ENCODE measurements at places on chromosomes 3 and 15.

GRCh38 chr3:172192830-172193415 lies 153.5 kb downstream of the FNDC3B start:
- no peak for DNase-seq

GRCh38 chr3:18443665-18444594 lies 18.8 kb upstream of the SATB1 start:
- DNase-seq, result peak; percentile 1

DNA sequence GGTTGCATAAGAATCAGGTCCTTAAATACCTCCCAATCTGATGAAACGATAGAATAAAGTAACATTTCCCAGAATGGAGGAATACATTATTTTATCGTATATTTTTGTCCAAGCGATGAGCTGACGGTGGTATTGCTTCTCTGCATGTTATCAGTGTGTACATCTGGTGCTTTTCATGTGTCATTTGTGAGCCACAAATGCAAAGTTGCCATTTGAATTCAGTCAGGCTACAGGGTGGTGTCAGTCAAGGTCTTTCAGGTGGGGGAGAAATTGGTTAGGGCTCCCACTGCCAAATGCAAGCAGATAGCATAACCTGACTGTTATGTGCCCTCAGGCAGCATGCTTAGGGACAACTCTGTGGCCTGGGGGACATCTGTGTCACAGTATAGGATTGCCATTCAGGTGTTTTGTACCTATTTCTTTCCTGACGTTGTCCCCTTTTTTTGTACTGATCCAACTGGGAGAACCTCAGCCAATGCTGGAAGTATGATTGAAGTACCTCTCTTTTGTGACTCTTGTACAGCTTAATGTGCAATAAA lies 26.5 kb upstream of the TIMP4 start:
- DNase-seq, result no peak

- no peak for DNase-seq
Observed at GRCh38 chr3:67774676-67775075, 120.3 kb upstream of the SUCLG2 start.

GRCh38 chr3:65988411-65989180 lies 50.1 kb downstream of the MAGI1 start:
- DNase-seq, result no peak

DNA sequence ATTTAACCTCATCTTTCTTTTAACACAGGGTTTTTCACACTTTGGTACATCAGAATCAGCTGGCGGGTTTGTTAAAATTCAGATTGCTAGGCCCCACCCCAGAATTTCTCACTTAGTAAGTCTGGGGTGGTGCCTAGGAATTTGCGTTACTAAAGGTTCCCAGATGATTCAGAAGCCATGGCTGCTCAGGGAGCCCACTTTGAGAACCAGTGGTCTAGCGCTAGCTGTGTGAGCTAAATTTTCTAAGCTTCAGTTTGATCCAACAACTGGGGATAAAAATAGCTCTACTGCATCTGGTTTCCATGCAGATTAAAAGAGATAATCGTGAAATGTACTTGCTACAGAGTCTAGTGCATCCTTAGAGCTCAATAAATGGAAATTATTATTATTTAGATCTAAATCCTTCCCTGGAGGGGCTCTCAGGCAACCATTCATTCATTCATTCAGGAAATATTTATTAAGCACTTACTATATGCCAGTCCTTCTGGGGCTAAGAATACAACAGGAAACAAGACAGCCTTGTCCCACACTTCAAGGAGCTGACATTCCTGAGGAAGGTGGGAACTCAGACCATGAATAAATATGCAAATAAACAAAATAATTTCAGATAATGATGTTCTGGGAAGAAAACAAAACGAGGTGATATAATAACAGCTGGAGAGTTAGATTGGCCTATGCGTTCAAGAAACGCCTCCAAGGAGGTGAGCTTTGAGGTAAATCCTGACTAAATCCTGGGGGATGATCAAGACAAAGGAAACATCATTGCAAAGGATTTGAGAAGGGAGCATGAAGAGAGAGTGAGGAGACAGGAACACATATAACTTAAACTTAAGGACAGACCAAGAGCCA lies 3.9 kb upstream of the CIDEC start:
- DNase-seq, result peak; percentile 60

DNA sequence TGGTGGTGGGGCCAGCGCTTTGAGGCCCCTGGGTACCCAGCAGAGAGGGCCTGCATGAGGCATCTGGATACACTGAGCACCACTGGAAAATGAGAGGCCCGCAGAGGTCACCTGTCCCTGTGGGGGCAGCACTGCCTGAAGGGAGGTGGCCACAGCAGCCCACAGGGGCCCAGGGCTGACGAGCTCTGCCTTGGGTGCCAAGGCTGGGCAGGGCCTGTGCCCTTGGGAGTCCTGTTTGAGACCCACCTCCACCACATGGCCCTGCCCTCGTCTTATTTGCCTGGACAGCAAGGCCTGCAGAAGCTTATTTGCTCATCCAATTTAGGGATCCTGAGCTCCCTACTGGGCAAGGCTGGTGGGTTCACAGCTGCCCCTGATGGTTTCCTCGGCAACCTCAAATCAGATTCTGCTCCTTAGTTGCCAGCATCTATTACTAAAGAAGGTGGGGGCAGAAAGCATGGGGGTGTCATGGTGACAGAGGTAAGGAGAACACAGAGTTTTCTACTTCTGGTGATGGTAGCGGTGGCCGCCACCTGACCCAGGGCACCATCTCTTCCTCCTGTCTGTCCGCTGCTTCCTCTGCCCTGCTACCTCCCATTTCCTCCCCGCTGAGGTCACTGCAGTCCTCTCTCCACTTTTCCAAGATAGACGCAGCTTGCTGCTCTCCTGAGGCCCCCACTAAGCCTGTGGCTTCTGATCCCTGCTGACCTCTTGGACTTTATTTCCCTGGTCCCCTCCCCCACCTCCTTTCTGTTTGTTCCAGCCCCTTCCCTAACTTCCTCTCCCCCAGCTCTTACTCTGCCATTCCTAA lies 62.9 kb downstream of the HMCES start:
- no peak for DNase-seq

GRCh38 chr3:42874749-42875148 lies 930 bp downstream of the CYP8B1 start:
- DNase-seq, result no peak

GRCh38 chr15:46307746-46308145 lies 672.9 kb downstream of the SQOR start:
- DNase-seq, result no peak

GRCh38 chr3:57164217-57164656 lies 916 bp downstream of the IL17RD start:
- peak; percentile 17 for DNase-seq

DNA sequence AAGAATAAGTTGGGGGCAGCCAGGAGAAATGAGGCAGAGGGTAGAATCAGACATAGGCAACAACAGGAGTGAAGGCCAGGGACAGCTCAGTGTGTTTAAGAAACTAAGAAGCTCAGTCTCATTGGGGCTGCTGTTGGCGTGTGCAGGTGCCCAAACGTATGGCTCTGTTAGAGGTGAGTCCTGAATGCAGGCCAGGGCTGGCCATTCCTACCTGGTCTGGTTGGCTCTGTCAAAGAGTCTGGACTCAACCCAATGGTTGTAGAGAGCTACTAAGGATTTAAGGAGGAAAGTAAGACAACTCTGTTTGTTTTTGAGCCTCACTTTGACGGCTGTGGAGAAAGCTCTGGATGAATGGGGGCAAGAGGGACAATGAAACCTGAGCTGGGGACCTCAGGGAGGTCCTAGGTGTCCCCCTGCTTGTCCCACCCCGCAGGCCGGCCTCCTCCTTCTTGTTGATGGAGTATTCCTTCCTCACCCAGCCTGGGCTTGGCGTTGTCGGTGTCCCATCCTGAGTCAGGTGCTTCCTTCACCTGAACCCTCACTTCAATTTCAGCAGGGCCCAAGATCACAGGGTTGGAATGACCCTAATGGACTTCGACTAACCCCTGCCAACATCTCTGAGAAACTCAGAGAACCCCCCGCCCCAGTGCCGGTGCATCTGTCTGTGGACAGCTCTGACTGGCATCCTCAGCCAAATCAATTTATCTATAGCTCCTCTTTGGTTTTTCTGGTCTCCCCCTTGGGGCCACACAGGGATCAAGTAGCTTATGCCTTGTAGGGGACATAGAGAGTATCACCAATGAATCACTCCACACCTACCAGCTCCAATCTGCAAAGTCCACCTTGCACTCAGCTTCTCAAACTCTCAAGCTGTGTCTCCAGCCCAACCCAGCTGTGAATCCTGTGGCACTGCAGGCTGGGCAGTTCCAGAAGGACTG lies 8.3 kb downstream of the ITGA11 start:
- DNase-seq, result no peak

GRCh38 chr3:108271626-108272025 lies 24.7 kb upstream of the HHLA2 start:
- DNase-seq, result no peak

- DNase-seq, result no peak
Observed at GRCh38 chr15:54540721-54541120, 562.5 kb downstream of the UNC13C start.

GRCh38 chr3:147941969-147942368 lies 532.8 kb downstream of the ZIC1 start:
- DNase-seq, result no peak

- no peak for DNase-seq
Observed at GRCh38 chr3:10389995-10390394, 69.1 kb upstream of the SEC13 start.

All from fibroblast of skin of right biceps (primary cell).